ENCODE measurements at places on chromosomes 12 and 14.

DNA sequence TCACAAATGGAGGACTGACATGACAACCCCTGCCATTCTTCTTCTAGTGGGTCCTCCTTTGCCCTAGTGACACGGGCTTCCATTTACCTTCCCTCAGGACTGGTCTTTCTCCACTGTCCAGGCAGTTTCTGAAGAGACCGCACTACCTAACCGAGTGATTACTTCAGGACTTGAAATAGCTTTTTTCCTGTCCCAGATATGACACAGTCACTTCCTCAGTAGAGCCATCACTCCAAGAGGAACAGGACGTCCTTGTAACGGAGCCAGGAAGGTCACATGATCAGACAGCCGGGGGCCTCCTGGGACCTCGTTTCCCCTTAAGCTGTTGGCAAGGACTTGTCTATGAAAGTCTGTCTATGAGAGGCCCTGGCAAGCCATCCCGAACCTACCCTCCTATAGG, 62.3 kb downstream of the FOS start:
- no peak for DNase-seq

DNA sequence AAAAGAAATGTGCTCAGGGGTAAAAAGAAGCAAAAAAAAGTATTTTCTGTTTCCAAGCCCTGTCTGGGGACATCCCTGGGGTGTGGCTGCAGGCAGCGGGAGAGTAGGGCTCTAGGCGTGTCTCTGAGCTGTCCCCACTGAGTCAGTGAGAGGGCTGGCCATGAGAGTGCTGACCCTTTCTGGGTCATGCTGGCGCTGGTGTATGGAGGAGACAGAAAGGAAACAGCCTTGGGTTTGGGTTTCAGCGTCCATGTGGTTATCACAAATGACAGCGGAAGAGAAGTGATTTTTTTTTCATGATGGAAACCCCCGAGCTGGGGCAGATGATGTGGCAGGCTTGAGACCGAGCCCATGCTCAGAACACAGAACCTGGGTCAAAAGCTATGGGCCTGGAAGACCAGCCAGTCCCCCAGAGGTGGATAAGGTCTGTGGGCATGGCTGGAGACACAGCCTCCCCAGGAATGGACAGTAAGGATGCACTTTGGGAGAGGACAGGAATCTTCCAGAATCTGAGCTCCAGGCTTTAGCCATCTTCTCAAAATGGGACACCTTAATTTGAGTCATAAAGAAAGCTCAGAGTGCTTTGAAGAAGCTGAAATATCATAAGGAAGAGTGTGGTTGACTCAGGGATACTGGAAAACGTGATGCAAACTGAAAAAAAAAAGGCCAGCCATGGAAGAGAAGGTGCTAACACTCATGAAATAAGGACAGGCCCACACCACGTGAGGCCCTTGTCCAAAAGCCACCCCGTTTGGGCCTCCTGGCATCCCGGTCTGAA, 36.2 kb downstream of the SYNE3 start:
- no peak for DNase-seq

DNA sequence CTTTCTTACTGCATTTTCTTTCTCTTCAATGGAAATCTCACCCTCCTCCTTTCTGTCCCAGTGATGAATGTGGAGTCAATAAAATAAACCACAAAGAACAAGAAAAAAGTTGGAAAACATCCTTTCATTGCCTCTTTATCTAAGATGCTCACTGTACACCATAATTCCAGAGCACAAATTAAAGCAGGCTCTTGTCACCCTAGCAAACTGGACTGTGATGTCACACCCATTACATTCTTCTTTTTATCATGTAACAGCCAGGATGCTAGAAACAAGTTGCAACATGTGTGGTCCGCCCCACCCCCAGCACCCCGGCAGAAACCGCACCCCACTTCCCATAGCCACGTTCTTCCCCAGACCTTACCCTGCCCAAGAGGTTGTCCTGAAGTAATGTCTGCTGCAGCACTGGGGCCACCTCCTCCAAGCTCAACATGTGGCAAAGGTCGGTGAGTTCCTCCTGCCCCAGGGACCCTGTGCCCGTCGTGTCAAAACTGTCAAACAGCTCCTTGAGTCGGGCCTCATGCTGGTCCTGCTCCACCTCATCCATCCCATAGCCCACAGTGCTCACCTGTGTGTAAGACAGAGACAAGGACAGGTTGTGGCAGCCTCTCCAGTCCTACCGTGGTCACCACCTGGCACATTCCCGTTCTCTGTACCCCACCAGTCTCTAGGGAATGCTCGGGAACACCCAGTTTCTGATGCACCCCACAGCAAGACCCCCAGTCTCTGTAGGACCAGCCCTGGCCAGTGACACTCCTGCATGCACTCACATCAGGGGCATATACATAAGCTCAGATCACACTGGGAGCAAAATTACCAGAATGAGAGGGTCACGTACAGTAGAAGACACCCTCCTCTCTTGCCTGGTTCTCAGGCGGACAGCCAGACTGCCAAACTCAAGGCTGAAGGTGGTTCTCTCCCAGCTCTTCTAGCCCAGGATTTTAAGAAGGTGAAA, 9.2 kb downstream of the NIN start:
- no peak for DNase-seq

GRCh38 chr14:28661171-28661772, 105.3 kb upstream of the FOXG1 start:
- DNase-seq = no peak

DNA sequence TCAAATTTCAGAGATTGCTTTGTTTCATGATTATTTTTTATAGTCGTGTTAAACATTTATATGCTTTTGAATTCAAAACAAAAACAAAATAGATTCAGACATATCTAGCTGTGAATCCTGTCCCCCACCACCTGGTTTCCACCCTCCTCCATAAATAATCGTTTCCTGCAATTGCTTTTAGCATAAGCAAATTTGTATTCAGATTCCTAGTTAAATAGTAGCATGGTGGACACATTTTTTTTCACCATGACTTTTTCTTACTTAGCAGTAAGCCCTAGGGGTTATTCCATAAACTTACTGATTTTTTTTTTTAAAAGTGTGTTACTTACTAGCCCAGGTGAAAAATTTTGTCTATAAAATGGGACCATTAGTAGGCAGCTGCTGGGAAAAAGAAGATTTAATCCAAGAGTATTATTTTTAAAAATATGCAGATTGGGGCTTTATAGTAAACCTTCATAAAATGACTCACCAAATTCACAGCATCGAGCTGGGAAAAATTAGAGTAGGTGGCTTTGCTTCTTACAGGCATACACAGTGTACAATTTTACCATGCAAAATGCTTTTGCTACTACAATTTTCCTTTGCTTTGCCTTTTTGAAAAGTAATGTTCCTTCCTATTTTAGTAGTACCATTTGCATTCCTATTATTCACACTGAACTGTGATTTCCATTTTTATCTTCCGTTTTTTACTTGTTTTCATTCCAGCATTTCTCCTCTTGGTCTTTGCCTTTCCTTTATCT, 117.8 kb downstream of the BTG1 start:
- DNase-seq = no peak

GRCh38 chr14:92780444-92781232, 13.5 kb upstream of the GOLGA5 start:
- no peak for DNase-seq

GRCh38 chr12:21509768-21510167, 8.2 kb downstream of the GOLT1B start:
- no peak for DNase-seq

- no peak for DNase-seq
Observed at GRCh38 chr12:66803930-66804329, 125.1 kb upstream of the GRIP1 start.

GRCh38 chr14:21647380-21647779, 6.3 kb upstream of the OR4E2 start:
- no peak for DNase-seq

- no peak for DNase-seq
Observed at GRCh38 chr12:108218921-108219320, 89.8 kb downstream of the WSCD2 start.

DNA sequence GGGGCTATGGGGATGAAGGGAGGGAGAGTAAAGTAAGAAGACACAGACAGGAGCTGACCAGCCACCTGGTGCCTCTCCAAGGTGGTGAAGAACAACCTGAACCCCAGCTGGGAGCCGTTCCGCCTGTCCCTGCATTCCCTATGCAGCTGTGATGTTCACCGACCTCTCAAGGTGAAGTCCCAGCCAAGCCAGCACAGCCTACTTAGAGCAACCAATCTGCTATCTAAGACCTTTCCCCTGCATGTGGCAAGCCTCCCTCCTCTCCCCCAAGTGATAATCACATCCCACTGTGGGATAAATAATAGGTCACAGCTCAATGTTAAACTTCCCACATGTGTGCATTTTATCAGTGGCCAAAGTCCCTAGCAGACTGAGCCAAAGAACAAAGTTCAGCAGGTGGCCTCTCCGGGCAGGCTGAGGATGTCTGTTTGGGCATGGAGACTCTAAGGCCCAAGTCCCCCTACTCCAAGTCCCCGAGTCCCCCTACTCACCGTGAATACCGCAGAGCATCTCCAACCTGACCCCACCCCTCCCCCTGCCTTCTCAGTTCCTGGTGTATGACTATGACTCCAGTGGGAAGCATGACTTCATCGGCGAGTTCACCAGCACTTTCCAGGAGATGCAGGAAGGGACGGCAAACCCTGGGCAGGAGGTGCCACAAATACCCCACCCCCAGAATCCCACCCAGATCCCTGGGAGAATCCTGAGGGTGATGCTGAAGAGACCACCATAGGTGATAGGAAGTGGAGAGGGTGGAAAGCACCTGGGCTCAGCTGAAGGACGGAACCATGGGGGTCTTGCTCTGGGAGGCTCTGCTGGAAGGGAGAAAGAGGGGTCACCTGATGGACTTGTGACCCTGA, 3.5 kb downstream of the CPNE6 start:
- DNase-seq = no peak

Data from stimulated activated CD8-positive, alpha-beta memory T cell treated with anti-CD3 and anti-CD28 coated beads, Interleukin-7, amount 100 ng/mL, for 24 hours (primary cell).